ENCODE measurements at places on chromosomes 12 and 14. TPM values are rescaled to one million over a fixed set of nuclear protein-coding genes. Genes with fewer than 3 reads are reported as not detected.

Gene GALNT8
- total RNA-seq: 1.3 TPM

Gene CAPZA3
- not detected for total RNA-seq

Gene SP7
- total RNA-seq: not detected

Gene IL31
- not detected for total RNA-seq

Gene KCNJ8
- 17.5 TPM for total RNA-seq

Gene SLC48A1
- 32.3 TPM for total RNA-seq

Gene OR6C2
- total RNA-seq: not detected

Gene AHNAK2
- 81.9 TPM for total RNA-seq

Gene FAM181A
- total RNA-seq: not detected

Measured in sigmoid colon (tissue), 7 donors.